ENCODE measurements at places on chromosomes 7 and 10.
A peak's percentile ranks its signal among the peaks of the same experiment; 100 is the strongest.

GRCh38 chr7:68269405-68269804 lies 1272.8 kb downstream of the TYW1 start:
- DNase-seq: no peak

- peak; percentile 24 for DNase-seq
Measured at GRCh38 chr7:144842377-144842851, 6.6 kb upstream of the TPK1 start.

DNA sequence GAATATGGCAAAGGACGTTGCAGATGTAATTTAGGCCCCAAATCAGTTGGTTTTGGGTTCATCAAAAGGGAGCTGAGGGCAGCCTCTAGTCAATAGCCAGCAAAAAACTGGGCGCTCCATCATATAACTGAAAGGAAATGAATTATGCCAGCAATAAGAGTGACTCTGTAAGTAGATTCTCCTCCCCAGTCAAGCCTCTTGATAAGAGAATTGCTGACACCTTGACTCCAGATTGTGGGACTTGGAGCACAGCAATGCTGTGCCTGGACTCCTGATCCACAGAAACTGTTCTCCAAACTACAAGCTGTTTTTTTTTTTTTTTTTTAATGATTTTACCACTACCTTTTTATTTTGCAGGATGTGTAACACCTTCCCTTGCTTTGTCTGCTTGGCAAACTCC lies 25.5 kb downstream of the ZFAND4 start:
- no peak for DNase-seq

DNA sequence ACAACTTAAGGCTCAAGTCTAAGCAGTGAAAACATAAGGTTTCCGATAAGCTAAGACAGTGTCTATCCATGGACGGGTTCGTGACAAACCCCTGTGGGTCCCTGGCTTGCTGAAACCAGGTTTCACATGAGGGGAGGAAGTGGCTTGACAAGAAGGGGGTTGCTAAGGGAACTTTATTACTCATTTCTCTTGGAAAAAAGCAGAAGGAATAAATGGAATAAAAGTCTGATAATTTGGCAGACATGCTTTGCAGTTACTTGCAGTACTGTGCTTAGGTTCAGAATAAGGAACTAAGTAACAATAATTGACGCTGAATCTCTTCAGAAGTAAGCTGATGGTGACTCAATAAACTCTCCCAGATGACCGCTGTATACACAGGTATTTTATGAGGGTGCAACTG lies 34.7 kb downstream of the RBM17 start:
- DNase-seq: no peak

DNA sequence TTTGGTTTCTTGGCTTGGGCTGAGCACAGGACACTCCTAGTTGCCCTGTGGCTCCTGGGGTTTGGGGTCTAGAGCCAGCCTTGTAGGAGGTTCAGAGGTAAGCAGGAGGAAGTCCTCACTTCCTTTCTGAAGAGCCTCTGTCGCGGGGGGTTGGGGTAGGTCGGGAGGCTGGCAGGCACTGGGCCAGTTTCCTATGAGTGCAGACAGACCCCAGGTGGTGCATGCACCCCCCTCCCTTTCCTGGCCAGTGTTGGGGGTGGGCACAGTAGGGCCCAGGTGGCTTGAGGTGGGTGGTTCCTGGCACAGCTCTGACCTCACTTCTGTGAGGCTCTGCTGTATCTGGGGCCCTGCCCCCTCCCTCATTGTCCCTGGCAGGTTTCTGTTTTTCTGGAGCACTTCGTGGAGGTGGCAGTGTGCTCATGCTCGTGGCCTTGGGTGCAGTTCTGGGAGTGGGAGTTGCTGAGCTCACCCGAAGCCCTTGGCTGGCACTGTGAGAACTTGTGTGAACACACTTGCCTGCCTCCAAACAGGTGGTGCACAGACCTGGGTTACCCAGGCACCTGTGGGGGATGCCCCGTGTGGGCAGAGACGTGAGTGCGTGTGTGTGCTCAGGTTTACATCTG lies 1.8 kb downstream of the PALD1 start:
- DNase-seq: no peak

- no peak for DNase-seq
Measured at GRCh38 chr7:149884016-149884415, 10.2 kb downstream of the ATP6V0E2 start.

GRCh38 chr10:8036506-8037198 lies 17.8 kb upstream of the GATA3 start:
- DNase-seq: no peak

DNA sequence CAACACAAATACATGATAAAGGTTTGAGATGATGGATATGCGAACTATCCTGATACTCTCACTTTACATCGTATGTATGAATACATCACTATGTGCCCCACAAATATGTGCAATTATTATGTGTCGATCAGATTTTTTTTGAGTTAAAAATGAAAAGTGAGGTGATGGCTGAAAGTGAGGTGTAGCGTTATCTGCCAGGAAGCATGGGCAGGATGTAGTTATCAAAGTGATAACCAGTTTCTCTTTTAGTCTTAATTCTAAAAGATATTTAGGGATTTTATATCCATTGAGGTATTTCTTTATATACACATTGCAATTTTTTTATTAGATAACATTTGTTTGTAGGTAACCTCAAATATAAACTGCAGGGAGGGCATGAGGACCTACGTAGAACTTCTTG lies 15.6 kb upstream of the KLF6 start:
- no peak for DNase-seq

GRCh38 chr10:36141856-36142560 lies 499.9 kb upstream of the FZD8 start:
- DNase-seq: no peak

- DNase-seq: no peak
Measured at GRCh38 chr7:152399344-152399743, 36.5 kb downstream of the KMT2C start.

DNA sequence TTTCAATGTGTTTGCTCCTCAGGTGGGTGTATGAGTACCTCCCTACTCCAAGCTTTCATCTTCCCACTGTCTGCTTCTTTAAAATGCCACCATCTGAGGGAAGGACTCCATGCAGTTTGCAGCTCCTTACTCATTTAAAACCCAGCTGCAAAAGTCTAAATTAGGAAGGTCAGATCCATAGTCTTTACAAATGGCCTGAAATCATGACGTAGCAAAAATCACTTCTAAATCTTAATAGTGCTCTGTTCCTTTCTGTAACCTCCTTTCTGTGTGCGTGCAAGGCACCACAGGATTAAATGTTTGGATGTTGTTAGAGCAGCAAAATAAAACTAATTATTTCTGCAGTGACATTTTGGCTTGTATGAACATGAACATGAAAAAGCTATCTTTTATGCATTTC lies 366.9 kb upstream of the IGFBP3 start:
- DNase-seq: no peak

- DNase-seq: no peak
Measured at GRCh38 chr7:2009541-2010001, 223.2 kb downstream of the MAD1L1 start.

DNA sequence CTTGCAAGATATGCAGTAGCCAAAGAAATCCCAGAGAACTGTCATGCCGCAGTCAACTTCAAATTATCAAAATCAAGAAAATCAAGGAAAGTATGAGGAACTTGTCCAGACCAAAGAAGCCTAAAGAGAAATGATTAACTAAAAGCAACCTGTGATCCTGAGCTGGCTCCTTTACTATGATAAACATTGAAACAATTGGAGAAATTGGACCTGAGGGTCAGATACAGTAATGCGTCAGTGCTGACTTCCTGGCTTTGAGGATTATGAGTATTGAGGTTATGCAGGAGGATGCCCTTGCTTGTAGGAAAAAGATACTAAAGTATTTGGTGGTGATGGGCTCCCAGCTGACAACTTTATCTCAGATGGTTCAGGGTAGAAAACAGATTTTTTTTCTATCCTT lies 324.7 kb upstream of the AKR1E2 start:
- DNase-seq: no peak

DNA sequence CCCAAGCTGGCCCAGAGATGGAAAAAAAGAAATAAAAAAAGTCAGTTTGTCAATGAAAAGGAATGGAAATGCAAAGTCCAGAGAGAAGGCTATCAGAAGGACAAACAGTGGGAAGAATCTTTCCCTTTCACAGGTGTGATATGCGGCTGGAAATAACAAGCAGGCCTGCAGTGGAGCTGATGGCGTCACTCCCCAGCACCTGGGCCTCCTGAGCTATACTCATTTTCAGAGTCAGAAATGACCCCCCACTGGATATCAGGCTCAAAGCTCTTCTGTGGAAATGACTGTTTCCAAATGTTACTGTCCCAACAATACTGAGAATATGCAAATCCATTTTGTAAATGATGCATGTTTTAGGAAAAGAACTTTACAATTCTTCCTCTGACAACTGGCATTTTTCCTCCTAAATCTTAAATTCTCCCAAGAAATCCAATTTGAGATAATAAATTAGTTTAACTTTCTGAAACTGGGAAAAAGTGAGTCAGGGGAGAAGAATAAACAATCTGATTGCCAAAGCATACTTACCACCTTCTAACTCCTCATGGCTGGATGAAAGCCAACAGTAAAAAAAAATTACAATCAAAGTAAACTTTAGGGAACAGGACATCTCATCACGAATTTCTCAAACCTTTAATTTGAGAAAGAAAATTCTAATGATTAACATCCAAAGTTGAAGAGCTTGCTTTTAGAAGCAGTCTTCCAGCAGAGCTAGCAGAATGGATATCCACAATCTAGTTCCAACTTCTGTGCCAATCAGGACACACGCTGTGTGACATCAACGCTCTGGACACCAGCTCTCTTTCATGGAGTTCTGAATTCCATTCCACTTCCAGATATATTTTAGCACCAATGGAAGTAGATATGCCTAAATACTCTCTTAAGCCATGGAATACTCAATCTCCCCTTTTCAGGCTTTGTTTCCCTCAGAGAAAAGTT lies 5.3 kb upstream of the CUZD1 start:
- DNase-seq: no peak

- peak; percentile 55 for DNase-seq
Measured at GRCh38 chr7:130940907-130941306, 206.9 kb upstream of the KLF14 start.

GRCh38 chr7:135782377-135782776 lies 33.8 kb upstream of the FAM180A start:
- DNase-seq: no peak

GRCh38 chr7:51321961-51322515 lies 5.4 kb upstream of the COBL start:
- DNase-seq: no peak

- DNase-seq: no peak
Measured at GRCh38 chr7:7183838-7184463, 1.6 kb downstream of the C1GALT1 start.

- no peak for DNase-seq
Measured at GRCh38 chr7:71995111-71995510, 417.0 kb downstream of the CALN1 start.

GRCh38 chr10:102085336-102085735 lies 20.2 kb downstream of the HPS6 start:
- no peak for DNase-seq

DNA sequence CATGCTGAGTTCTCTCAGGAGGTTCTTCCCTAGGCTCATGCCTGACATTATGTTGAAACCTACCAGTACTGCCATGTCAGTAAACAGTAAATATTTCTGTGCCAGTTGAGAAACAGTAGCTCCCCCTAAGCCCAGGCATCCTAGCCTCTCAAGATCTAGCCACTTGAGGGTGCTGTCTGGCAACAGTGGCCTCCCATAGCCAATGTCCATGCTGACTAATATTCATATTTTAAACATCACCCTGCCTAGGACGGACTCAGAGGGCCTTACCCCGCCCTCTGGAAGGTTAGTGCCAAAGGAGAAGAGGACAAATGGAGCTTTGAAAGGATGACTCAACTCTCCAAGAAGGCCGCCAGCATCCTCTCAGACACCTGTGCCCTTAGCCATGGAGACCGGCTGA lies 7.7 kb downstream of the ACSM6 start:
- DNase-seq: no peak

All from K562 (cell line).